Cortex of kidney (tissue), 1 donor: ENCODE measurements at places on chromosomes 11 and 22.

DNA sequence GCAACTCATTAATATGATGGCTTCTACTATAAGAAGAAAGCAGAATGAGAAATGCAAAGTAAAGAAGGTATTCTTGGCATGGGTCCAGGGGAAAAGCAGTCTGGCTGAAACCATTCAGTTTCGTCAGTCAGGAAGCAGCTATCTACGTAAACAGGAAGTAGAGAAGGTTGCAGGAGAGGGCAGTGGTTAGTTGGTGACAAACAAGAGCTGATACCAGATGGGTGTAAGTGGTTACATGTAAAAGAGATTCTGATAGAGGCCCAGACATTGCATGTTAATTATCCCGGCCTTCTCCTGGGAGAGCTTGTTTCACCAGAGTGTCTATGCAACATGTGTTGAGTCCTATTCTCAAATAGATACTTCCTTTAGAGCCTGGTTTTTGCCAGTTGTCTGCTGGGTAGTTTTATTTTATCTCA, 58.4 kb upstream of the PSMA1 start:
- no peak for DNase-seq

DNA sequence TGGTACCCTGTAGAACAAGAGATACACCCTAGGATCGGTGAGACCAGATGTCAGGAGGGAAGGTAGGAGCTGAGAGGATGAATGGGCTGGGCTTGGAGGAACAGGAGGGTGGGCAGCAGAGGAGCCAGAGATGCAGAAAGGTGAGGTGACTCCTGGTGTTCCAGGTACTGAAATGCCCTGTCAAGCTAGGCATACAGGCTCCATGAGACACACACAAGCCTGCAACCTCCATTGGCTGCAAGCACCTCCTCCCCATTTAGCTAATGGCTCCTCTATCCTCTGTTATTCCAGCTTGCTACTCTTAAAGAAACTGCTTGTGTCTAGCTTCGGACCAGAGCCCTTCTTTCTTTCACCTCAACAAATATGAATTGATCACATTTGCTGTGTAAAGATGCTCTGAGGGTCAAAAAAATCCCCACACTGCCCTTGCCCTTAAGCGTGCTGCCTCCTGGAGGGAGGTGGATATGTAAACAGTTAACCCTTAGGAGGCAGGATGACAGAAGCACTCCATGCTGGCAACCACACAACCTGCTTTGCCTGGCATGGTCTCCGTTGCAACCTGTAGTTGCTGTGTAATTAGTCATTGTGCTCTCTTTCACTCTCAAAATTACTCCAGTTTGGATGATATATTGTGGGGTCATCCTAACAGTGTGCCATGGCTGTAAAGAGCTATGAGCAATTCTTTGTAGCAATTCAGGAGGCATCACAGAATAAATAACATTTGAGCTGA, 156.0 kb downstream of the PKNOX2 start:
- DNase-seq: no peak

GRCh38 chr11:117826190-117826570, 1.6 kb upstream of the FXYD2 start:
- no peak for DNase-seq

DNA sequence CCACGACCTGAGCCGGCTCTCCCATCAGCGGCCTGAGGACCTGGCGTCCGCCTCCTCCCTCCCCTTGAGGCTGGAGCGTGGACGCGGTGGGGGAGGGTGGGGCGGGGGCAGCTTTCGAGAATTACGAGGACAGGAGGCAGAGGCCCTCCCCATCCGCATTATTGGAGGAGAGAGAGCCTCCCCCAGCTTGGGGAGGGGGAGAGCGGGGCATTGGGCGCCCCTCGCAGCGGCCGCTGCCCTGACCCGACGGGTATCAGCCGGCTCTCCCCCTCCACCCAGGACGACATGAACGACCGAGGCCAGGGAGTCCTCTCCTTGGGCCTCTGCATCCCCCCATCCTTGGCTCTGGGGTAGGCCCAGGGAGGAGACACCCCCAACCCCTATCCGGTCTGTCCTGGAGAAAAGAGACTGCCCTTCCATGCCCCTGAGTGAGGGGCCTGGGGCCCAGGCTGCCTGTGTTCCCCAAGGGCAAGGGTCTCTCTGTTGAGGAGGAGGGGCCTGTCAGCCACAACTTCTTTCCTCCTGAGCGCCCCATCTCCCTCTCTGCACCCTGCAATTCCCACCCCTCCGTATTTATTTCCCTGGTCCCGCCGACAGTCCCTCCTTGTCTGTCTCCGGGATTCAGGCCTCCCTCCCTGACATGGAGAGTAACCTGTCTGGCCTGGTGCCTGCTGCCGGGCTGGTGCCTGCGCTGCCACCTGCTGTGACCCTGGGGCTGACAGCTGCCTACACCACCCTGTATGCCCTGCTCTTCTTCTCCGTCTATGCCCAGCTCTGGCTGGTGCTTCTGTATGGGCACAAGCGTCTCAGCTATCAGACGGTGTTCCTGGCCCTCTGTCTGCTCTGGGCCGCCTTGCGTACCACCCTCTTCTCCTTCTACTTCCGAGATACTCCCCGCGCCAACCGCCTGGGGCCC, 495 bp downstream of the GPR137 start:
- no peak for DNase-seq

- DNase-seq: no peak
These were observed 38.2 kb downstream of the FEZ1 start for GRCh38 chr11:125457814-125458343.

GRCh38 chr11:120675171-120675570, 163.6 kb downstream of the GRIK4 start:
- DNase-seq: no peak

DNA sequence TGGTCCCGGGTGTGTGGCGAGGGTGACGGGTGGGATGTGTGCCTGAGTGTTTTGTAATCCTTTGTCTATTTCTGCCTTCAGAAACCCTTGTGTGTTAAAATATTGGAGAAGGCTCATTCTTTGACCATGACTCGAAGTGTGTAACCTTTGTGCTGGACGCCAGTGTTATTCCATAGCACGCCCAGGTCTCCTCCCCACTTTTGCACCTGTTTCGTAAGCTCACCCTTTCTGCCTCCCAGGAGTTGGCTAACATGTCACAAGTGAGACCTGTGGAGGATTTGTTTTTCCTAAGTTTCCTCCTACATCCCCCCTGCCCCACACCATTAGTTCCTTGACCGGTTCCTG, 382 bp downstream of the C11orf54 start:
- no peak for DNase-seq

DNA sequence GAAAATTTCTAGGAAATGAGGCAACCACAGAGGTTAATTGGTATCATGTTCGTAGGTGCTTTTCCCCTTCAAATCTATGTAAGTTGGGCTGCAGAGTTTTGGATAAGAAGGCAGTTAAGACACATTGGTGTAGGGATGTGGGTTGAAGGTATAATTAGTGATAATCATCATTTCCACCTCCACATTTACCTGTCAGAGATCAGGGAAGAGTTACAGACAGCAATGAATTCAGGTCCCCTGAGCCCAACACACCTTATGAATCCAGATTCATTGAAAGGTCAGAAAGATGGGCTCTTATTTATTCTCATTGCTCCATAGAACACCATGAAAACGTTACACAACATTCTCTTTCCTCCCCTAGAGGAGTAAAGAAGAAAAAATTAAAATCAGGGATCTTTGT, 308.7 kb downstream of the C11orf87 start:
- no peak for DNase-seq

DNA sequence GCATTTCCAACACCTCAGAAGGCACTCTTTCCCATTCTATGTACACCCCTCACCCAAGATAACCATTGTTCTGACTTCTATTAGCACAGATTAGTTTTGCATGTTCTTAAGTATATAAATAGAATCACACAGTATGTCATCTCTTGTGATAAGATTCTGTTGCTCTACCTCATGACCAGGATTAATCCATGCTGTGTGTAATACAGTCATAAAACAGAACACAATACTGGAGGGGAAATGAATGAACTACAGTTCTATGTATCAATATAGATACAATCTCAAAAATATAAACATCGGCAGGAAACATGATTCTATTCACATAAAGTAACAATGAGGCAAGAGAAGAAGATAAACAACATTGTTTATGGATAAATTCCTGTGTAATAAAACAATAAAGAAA, 151.5 kb downstream of the ATG16L2 start:
- DNase-seq: no peak

GRCh38 chr11:65121447-65121864, 478 bp downstream of the FAU start:
- no peak for DNase-seq

DNA sequence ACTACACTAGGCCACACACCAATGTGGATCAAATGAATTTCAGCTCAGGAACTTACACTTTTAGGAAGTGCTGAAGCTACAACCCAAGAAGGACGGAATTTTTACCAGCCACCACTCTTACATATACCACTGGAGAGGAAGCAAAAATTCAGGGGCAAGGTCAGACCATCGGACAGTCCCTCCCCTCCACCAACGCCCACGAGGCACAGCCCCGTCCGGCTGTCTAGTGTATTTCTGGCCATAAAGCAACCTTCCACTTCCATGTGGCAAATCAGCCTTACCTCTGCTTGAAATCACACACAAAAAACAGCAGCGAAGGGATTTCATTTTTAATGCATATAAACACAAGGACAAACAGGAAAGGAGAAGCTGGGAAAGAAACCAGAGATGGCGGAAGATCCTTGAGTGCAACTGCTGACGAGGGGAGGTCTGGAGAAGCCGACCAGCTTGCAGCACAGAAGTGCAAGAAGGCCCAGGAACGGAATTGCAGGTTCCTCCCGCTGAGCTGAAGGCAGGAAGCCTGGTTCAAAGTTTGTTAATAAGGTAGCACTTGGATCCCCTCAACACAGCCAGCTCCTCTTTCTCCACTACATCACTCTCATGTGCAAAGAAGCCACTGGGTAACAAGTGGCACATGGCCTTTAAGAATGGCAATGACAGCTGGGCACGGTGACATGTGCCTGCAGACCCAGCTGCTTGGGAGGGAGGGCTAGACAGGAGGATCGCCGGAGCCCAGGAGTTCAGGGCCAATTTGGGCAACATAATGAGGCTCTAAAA, 71.5 kb downstream of the SHANK2 start:
- DNase-seq: no peak

DNA sequence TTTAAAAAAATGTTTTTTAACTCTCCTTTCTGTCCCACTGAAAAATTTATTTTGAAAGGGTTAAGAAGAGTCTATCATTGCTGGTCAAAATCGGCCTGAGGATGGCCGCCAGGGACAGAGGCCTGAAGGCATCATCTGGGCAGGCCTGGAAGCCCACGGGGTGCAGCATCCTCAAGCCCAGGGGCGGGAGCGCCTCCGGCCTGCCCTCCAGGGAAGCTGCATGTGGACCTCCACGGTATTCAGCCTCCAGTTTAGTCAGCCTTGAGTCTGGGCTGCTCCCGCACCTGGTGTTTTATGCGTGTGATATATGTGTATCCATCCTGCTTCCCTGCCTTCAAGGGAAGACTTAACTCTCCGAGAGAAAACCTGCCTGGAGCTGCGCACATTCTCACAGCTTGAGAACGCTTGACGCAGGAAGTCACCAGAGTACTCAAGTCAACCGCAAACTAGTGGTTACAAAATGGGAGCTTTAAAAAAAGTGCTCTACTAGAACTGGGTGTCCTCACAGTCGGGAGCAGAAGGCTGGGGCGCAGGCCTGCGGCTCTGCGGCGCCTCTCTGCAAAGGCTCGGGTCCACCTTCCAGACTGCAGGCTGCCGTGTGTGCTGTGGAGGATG, 13.6 kb upstream of the BID start:
- DNase-seq: no peak

GRCh38 chr11:123920943-123921342, 18.5 kb upstream of the OR4D5 start:
- no peak for DNase-seq

DNA sequence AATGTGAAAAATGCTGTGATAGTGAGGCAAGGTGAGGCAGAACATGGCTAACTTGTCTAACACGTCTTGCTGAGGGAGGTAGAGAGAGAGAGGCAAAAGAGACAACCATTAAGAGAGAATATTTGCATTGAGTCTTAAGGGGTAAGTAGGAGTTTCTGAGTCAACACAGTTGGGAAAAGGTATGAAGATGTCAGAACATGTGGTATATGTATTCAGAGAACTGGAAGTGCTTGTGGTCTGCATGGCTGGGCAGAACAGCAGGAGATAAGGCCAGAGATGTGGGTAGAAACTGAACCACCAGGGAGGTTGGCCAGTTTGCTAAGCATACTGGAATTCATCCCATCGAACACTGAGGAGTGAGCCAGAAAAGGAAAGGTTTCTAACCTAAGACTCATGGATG, 25.0 kb upstream of the SLC5A1 start:
- DNase-seq: no peak

DNA sequence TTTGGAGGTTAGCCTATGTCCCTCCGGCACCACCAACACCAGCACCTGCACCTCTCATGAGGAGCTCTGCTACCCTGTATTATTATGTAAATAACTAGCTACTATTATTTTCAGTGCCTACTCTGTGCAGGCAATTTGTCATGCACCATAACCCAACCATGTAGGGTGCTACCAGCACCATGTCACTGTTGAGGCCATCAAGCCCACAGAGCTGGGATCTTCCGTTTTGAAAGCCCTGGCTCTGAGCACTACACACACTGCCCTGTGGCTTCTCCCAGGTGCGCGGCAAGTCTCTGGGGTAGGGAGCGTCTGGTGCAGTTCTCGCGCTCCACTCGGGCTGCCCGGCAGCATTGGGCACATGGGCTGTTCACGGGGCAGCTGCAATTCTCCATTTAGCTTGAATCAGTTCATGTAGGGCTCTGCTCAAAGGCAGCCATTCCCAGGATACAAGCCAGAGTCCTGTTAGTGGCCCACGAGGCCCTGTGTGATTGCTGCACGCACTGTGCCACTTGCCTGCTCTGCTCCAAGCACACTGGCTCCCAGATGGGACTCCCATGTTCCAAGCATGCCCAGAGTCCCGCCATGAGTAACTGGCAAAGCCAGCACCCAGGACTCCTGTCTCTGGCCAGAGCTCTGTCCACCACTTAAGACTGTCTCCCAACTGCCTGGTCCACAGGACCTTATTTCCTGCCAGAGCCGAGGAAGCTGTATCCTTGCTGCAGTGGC, 42.5 kb upstream of the CDON start:
- DNase-seq: no peak

DNA sequence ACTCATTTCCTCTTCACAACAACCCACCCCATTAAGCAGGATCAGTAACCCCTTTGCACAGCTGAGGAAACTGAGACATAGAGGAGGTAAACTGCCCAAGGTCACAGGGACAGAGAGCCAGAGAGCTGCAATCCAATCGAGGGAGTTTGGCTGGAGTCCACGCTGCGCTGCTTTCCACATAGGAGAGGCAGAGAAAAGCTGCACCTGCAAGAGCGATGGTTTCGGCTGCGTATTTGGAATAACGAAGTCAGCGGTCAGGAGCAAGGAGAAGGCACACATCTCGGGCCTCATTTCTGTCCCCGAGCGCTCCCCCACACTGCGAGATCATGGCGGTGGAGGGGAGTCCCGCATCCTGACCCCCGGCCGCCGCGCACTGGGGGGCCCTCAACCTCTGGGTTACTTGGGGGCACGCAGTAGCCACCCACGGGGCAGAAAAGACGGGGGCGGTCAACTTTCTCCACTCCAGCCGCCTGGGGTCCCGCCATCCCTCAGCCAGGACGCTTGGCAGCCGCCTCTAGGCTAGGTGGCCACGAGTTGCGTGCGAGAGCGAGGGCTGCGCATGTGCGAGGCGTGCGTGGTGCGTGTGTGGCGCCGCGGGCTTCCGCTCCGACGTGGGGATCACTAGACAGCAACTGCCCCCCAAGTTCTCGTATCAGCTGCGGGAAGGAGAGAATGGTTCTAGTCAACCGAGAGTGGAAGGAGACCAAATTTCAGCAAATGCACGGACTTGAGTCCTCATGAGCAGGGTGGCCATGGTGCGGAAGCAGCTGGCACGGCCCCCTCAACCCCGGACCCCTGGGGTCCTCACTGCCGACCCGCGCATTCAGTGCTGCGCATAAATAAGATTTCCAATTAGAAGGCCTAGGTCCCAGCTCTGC, 42.3 kb upstream of the CLDN5 start:
- DNase-seq: no peak

GRCh38 chr22:30015229-30015797, 65.0 kb upstream of the HORMAD2 start:
- no peak for DNase-seq
